NCI-H1694 treated with DMSO at 0.1 percent for 48 hours (cell line): ENCODE measurements at places on chromosomes 4 and X.
A peak's percentile ranks its signal among the peaks of the same experiment; 100 is the strongest.

GRCh38 chr4:142840516-142841123 lies 5.5 kb downstream of the INPP4B start:
- peak; percentile 2 for DNase-seq

DNA sequence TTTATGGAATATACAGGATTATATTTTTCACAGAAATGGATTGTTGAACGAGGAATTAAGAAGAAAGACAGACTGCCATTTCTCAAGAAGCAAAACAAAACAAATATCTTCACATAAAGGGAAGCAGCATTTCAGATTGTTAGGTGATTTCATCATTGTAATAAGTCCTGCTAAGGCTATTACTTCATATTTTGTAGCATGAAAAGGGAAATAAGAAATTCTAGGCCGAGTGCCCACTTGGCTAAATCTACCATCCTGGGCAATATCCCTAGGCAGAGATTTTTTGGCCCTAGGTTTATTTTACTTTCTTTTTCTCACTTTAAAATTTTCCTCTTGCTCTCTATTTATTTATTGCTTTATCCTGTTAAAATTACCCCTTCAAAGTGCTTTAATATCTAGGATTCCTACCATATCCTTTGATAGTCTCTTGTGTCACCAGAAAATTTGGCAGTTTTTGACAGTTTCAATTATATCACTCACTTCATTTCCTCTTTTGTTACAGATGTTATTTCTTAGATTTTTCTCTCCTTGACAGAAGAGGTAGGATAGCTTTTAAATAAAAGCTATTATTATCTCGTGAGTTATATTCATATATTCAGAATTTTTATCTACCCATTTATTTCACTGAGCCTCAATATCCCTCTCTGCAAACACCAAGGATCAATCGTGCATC lies 142.3 kb downstream of the PDGFC start:
- DNase-seq, result no peak

- DNase-seq, result no peak
Observed at GRCh38 chr4:156501962-156502361, 469.6 kb downstream of the PDGFC start.

DNA sequence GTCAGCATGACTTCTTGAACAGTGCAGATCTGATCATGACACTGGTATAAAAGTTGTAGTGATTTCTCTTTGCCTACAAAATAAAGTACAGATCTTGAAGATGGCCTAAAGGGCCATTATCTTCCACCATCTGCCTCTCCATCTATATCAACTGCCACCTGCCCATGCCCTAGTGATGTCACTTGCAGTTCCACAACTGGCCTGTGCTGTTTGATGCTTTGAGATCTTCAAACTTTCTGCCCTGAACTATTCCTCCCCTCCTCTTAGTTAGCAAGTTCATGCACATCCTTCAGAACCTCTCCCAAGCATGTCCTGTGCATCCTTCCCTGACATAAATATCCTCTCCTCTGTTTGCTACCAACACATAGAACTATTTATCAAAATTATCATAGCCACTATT lies 217.0 kb downstream of the SOWAHB start:
- no peak for DNase-seq

GRCh38 chr4:166012129-166013030 lies 139.3 kb downstream of the TLL1 start:
- DNase-seq, result no peak

DNA sequence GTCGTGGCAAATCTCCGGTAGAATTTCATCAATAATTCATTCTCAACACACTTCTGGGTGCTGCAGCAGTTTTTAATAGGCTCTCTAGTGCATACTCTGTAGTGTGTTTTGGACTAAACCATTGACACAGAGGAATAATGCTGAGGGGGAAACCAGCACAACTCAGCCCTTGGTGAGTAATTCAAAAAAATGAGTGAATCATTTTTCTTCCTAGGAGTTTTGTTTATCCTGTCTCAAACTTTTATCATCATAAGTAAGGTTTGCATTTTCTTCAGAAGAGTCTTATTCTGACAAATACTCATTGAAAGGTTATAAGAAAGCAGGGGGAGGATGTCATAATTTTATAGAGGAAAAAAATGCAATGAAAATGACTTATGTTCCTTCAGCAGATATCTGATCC lies 2542.7 kb downstream of the PCDH7 start:
- DNase-seq, result no peak

GRCh38 chr4:19472666-19473065 lies 779.0 kb upstream of the SLIT2 start:
- no peak for DNase-seq

GRCh38 chrX:16002185-16002584 lies 121.2 kb upstream of the GRPR start:
- no peak for DNase-seq

DNA sequence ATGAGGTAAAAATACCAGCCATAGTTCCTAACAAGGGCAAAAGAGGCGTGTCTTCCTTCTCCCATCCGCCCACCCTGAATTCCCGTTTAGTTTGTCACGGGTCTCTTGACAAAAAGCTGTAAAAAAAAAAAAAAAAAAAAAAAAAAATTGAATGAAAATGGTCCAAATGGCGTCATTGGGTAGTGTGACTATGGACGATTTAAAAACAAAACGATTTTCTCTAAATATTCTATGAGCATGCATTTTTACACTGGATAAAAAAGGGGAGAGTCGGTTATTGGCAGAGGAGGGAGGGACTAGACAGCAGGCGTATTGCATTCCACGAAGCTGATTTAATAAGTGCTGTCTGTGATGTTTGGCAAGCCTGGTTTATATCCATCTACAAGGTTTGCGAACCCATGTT lies at the start of gene FAM133A:
Gene FAM133A (plus strand): TSS at position 338 of the 403 bp plus-strand sequence. CDS start 35,214 bp downstream, outside the sequence.
- peak; percentile 88 for DNase-seq

- DNase-seq, result no peak
Observed at GRCh38 chrX:134671294-134671693, 13.0 kb upstream of the PLAC1 start.

- no peak for DNase-seq
Observed at GRCh38 chrX:703466-703865, 72.9 kb downstream of the SHOX start.

- DNase-seq, result no peak
Observed at GRCh38 chr4:164343472-164343976, 410.4 kb upstream of the SMIM31 start.

- no peak for DNase-seq
Observed at GRCh38 chrX:29315931-29316330, 728.7 kb downstream of the IL1RAPL1 start.

DNA sequence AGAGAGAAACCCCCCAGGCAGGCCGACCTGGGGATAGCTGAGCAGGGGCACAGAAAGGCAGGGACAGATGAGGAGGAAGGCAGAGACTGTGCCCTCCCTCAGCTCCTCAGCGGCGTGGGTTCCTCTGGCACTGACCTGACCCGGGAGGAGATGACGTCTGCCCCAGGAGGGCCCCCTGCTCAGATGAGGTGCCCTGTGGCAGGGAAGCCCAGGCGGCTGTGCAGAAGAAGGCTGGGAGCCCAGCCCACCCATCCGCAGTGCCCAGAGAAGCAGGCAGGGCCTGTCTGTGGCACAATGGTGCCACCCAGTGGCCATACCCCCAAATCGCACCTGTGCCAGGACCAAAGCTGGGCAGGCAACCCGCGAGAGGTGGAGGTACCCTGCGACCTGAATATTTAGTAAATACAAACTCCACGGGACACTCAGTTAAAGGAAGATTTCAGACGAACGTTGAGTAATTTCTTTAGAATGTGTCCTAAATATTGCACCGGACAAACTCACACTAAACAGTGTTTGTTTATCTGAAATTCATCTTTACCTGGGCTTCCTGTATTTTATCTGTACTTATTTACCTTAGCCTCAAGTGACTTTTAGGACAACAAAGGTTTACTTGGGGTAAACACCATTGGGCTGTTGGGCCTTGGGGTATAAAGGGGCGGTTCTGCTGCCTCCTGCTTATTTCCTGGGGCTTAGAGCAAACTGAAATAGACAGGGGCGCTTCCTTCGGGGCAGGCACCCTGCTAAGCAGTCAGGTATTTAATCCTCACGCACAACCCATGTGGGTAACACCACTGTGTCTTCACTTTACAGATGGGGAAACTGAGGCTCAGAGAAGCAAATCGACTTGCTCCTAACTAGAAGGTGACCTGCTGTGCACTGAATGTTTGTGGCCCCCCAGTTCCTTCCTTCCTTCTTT lies 46.5 kb upstream of the HMX1 start:
- DNase-seq, result peak; percentile 3

DNA sequence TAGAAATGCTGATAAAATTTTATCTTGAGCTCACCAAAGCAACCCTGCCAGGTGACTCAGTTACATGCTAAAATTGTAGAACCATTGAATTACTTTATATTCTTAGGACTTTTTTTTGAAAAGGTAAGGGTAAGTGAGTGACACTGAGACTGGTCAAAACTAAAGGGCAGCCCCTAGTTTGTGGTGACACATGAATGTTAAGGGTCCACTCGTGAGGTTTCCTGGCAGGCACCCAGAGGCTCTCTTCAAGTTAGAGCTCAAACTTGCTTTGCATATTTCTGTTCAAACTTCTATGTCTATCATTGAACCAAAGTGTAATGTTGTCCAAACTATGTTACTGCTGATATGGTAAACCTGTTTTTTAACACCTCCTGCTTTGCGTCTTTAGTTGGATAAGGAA lies 30.5 kb downstream of the TMPRSS11D start:
- no peak for DNase-seq

- peak; percentile 19 for DNase-seq
Observed at GRCh38 chrX:110853610-110854009, 58.0 kb upstream of the CHRDL1 start.

DNA sequence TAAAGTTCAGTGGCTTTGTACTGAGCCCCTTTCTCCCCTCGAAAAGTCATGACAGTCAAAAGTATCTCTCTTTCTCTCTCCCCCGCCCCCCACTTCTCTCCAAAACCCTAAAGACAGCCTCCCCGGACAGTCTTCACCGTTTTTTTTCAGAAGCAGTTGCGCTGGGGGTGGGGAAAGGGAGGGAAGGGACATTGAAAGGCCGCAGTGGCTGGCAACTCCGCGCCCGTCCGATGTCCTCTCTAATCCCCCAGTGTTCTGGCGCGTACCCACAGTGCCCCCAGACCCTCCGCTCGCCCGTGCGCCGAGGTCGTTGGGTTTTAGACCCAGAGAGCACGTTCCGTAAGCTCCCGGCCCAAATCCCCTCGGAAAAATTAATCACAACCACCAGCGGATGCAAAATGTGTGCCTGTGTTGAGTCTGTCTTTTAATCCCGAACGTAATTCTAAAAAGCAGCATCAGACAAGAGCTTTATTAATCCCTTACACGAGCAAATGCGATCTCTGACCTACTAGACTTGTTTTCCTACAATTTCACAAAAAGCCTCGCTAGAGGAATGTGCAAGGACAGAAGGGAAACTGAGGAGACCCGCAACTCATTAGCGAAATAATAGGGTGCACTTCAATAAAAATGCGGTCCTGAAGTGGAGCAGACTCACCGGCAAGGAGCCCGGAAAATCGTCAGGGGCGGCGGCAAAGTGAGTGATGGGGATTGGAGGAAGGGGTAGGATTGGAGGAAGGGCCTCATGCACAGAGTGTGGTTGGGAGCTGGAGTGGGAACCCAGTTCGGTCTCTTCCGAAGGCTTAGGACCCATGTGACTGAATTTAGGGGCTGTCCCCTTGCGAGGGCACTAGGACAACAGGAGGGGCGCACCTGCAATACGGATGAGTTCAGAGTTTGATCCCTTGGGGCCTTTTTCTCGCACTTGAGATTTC lies 12.2 kb upstream of the PRDM8 start:
- DNase-seq, result no peak

DNA sequence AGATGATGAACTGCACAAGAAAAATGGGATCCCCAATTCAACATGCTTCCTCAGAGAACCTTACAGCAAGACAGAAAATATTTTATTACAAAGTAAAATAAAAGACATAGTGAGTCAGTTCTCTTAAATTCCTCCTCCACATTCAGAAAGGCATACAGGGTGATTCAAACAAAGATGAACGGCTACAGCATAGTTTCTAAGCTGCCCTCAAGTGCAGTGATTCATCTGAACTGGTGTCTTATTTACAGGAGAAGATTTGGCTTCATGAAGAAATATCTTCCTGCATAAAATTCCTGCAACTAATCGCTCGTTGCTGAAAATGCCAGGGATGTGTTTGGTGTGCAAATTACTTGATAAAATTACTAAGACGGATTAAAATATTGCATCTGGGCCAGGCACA lies 103.6 kb downstream of the PRKX start:
- no peak for DNase-seq

DNA sequence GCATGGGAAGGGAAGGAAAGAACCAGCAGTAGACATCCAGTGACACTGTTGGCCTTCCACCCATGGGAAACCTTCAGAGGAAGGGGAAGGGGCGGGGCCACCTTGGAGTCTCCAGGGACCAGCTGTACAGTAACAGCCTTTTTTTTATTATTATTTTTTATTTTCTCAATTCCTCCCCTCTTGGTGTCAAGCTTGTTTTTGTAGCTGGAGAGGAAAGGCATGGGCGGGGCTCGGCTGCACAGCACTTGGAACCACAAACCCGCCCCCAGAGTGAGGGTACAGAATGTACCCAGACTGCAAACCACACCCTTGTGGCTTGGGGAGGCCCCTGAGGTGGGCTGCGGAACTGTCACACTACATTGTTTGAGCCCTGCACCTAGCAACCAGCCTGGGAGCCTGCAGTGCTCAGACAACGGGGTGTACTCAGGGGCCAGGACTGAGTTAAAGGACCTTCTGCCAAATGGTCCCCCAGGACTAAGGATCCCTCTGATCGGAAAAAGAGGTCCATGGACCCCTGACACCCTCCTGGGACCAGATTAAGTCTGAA lies 45.7 kb downstream of the PRPS1 start:
- peak; percentile 53 for DNase-seq

GRCh38 chr4:166092797-166093290 lies 219.8 kb downstream of the TLL1 start:
- DNase-seq, result no peak
